ENCODE measurements at places on chromosomes 16 and 17.
A peak's percentile ranks its signal among the peaks of the same experiment; 100 is the strongest.

DNA sequence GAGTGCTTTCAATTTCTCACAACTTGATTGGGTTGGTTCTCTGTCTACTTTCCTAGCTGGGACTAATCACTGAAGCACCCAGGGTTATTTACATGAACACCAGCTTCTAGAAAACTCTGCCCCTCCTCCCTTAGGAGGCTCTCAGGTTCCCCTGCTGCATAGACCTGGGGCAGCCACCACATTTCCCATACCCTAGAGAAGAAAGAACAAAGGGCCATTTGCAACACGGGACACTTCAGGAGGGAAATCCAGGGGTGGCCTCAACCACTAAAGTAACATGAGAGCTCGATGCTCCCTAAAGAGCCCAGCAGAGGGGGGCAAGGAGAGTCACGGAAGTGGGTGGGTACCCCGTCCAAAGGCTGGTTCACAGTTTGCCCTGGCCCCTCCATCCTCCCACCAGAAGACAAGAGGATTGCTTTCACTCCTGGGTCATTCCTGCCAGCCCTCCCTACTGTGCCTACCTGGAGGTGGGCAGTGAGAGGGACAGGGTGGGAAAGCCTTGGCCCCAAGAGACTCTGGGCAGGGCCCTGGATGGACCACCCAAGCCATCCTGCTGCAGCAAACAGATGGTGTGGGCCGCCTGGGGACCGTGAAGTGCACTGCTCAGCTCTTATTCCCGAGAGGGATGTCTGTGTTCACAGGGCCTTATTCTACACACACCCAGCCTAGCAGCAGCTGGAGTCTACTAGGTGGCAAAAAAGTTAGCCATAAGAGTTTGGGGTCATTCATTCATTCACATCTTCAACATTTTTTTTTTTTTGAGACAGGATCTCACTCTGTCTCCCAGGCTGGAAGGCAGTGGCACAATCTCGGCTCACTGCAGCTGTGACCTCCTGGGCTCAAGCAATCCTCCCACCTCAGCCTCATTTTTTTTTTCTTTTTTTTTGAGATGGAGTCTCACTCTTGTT, 392.1 kb downstream of the SOX9 start:
- no peak for DNase-seq

GRCh38 chr17:348012-348411, 4.6 kb downstream of the RPH3AL start:
- DNase-seq = no peak

- no peak for DNase-seq
Observed at GRCh38 chr16:17998996-17999395, 337.5 kb downstream of the NPIPA8 start.

- DNase-seq = peak; percentile 33
Observed at GRCh38 chr16:28210979-28211588, 681 bp downstream of the XPO6 start.

- DNase-seq = no peak
Observed at GRCh38 chr17:35052780-35053179, 10.7 kb downstream of the RFFL start.

DNA sequence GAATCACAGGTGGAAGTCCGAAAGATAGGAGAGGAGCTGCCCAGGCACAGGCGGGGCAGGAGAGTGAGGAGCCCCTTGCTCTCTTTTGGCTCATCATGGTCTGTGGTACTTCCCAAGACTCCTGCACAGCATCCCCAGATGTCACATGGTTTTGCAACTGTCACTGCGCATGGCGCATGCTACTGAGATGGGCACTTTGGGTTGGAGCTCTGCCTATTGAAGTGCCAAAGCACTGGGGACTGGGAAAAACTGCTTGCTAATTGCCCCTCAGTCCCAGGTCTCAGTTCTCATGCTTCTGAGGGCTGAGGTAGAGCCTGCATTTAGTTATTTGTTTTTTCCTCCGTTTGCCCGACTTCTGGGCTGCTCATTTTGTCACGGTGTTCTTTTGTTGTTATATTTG, 156.8 kb upstream of the CDH13 start:
- no peak for DNase-seq

GRCh38 chr17:54172096-54172984, 349.6 kb downstream of the KIF2B start:
- peak; percentile 28 for DNase-seq

- DNase-seq = no peak
Observed at GRCh38 chr17:69117855-69118784, 23.6 kb downstream of the ABCA6 start.

Measured in muscle of arm (tissue), 14 donors.